Ammon's horn (tissue), 1 donor: ENCODE measurements at places on chromosomes 5 and 9.
A peak's percentile ranks its signal among the peaks of the same experiment; 100 is the strongest.

- no peak for DNase-seq
Observed at GRCh38 chr9:18335825-18336224, 138.1 kb upstream of the ADAMTSL1 start.

DNA sequence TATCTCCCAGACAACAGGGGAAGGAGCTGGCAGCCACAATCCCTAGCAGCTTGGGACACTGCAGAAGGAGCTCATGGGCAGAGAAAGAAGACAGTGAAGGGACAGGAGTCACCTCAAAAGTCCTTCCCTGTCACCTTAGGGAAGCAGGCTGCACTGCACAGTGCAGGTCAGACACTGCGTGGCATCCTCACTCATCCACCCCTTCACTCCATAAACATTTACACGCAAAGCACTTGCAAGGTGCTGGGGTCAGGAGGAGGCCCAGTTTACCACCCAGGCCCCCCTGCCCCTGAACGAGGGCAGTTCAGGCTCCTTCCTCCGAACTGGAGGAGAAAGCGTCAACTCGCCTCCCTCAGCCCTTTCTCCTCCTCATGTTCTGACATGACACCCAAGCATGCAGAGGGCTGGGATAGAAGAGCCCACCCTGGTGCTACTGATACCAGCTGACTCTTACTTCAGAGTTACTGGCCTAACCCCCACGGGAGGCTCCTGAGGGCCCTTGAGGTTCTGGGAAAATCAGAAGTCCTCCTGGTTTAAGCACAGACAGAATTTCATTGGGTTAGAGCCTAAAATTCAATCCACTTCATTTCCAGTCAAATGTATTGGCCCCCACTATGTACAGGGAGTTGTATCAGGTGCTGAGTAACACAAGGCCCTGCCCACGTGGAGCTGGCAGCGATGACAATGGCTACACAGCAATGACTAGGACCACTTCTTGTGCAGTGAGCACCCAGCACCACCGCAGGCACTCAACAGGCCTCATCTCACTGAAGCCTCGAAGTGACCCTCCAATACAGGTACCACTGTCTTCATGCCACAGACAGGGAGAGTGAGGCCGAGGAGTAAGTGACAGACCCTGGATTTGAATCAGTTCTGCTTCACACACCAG lies 70.4 kb downstream of the RAPGEF1 start:
- DNase-seq: no peak

DNA sequence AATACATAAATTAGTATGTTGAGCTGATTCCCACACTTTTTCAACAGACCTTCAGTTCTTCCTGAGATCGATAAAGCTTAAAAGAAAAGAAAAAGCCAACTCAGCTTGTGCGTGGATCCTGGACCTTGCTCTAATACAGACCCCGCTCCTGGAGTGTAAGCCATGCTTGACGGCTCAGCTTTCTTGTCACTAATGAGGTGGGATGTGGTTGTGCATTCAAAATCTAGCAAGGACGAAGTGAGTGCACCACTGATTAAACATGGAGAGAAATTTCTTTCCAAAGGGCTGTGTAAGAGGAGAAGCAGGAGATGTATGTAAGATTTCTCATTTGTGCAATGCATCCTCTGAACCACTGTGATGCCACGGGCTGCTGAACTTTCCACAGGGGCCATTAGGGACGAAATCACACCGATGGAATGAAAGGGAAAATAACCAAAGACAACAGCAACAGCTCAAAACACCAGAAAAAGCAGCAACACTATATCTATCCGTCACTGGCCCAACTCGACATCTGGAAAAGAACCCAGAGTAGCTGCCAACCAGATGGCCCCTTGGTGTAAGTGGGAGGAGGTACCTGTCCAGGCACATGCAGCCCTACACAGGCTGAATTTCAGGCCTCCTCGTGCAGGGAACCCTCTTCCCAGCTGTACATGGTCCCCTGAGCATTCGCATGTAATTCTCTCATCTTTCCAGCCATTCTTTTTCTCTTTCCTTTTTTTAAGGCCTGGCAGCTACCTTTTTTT lies 178.9 kb downstream of the SREK1 start:
- DNase-seq: no peak

DNA sequence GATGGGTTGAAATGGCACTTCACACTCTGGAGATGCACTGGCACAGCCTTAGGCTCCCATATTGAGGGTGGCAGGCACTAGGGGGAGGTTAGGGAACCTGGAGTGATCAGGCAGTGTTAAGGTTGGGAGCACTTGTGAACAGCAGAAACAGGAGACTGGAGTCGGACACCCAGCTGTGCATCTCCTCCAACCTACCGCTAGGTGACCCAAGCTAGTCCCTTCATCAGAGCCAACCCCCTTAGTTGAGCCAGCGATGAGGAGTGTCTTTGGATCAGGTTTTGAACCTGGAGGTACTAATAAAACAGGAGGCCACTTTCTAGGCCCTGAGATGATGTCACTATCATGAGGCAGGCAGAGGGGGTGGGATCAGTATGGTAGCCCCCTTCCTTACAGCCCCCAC lies 1.7 kb downstream of the ACTL7B start:
- DNase-seq: no peak

GRCh38 chr5:14410394-14411201 lies 171.0 kb upstream of the OTULINL start:
- DNase-seq: no peak

DNA sequence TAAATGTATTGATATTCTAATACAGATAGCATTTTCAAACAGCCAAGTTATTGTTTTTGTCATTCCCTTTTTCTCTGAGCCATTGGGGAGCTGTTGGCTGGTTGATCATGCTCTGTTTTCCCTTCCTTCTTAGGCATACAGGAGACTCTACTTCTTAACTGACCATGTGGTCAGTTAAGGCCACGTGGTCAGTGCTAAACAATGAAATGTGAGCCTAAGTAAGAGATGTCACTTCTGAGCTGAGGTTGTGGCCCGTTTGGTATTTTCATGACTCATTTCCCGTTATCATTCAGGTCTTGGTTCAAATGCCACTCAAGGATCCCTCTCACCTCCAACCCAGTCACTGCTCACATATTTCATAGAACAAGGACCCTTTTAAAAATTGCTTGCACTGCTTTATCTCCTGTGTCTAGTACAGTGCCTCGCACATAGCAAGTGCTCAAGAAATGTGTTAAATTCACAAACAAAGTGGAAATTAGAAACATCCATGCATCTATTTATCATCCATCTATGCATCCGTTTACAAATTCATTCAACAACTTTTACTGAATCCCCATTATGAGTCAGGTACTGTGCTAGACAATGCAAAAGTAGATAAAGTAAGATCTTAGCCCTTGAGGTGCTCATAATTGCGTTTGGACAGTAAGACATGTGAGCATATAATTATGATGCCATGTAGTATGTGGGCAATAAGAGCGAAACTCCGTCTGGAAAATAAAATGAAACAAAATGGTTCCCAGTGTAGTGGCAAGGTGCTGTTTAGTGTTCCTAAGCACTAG lies 50.7 kb downstream of the ARRDC3 start:
- DNase-seq: no peak

- no peak for DNase-seq
Observed at GRCh38 chr5:43245724-43246385, 53.8 kb downstream of the NIM1K start.

- no peak for DNase-seq
Observed at GRCh38 chr5:79237740-79238560, 2.0 kb downstream of the JMY start.

GRCh38 chr5:149038336-149039080 lies 24.4 kb downstream of the SH3TC2 start:
- DNase-seq: no peak

GRCh38 chr5:14063691-14064090 lies 79.5 kb upstream of the TRIO start:
- no peak for DNase-seq

GRCh38 chr5:93433422-93433821 lies 147.6 kb downstream of the NR2F1-AS1 start:
- no peak for DNase-seq

- no peak for DNase-seq
Observed at GRCh38 chr5:28009576-28009975, 971.2 kb upstream of the CDH9 start.

DNA sequence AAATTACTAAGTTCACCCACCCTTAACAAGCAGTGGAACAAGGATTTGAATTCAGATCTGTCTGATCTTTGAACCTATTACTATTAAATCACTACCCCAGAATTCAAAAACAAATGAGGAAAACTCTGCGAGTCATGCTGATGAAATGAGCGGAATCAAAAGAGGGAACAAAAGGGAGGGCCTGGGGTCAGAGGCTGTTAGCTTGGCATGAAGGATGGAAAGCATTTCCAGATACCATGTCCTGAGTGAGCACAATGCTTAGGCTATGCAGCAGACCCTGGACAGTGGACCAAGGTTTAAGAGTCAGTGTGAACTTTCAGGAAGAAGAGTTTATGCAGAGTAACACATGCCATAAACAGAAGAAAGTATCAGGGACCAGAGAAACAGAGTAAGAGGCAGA lies 30.5 kb downstream of the GRIA1 start:
- no peak for DNase-seq

- DNase-seq: no peak
Observed at GRCh38 chr9:72557549-72557948, 36.1 kb downstream of the TMC1 start.

DNA sequence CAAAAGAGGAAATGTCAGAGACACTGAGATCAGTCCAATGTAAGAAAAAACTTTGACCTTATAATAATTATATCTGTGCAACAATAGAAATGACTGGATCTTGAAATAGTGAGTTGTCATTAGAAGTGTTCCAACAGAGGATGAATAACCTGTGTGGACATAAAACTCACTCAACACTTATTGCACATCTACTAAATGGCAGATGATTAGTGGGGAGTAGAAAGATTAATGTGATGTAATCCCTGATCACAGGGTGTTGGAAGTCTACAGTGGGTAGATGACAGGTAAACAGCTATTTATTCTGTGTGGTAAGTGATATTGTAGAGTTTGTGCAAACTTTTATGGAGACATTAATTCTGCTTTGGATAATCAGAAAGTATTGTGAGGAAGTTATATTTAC lies 177.3 kb upstream of the HMHB1 start:
- DNase-seq: no peak

GRCh38 chr9:83981126-83981871 lies 694 bp downstream of the RMI1 start:
- peak; percentile 28 for DNase-seq

- no peak for DNase-seq
Observed at GRCh38 chr9:115084157-115084556, 33.8 kb downstream of the TNC start.

- no peak for DNase-seq
Observed at GRCh38 chr5:87539839-87540238, 127.1 kb upstream of the CCNH start.

DNA sequence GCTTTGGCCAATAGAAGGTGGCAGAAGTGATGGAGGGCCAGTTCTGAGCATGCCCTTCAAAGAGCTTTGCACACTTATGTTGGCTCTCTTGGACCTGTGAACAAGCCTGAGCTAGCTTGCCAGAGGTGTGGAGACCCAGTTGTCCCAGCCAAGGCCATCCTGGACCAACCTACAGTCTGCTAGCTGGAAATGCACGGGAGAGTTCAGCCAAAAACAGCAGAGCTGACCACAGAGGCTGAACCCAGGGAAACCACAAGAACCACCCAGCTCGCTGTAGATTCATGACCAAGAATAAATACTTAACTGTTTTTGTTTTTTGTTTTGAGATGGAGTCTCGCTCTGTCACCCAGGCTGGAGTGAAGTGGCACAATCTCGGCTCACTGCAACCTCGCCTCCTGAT lies 65.4 kb upstream of the HAND1 start:
- DNase-seq: no peak

DNA sequence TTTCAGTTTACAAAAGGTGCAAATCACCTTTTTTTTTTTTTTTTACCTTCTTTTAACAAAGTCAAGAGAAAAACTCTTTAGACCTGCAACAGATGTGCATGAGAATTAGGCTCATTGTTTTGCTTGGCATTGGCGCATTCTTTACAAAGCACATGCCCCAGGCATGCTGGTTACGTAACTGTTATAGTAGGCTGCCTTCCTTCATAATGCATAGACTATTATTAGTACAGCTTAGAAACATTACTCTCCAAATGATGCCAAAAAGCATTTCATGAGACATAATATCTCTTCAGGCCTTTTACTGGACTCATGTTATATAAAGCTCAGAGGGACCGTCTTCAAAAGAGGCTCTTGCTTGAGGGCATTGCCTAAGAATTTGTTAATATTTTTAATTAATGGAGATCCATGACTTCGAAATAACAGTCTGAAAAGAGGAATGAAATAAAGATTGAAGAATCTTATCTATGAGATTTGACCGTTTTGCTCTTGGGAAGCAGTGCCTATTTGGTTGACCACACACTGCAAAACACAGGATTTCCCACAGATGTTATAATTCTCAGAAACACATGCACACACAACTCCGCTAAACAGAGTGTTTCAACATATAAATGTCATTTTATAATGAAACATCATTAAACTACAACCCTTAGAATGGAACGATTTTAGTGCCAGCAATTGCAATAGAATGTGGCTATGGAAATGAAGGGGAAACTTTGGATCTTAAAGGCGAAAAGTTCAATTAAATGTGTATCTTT lies 478.7 kb downstream of the PRR16 start:
- no peak for DNase-seq

- peak; percentile 89 for DNase-seq
Observed at GRCh38 chr5:17217493-17218352, at the start of gene BASP1. Gene BASP1 (plus strand): TSS chr5:17217631. CDS start chr5:17275217, 57,586 bp downstream.

- no peak for DNase-seq
Observed at GRCh38 chr9:100058699-100059579, 39.9 kb downstream of the ERP44 start.

DNA sequence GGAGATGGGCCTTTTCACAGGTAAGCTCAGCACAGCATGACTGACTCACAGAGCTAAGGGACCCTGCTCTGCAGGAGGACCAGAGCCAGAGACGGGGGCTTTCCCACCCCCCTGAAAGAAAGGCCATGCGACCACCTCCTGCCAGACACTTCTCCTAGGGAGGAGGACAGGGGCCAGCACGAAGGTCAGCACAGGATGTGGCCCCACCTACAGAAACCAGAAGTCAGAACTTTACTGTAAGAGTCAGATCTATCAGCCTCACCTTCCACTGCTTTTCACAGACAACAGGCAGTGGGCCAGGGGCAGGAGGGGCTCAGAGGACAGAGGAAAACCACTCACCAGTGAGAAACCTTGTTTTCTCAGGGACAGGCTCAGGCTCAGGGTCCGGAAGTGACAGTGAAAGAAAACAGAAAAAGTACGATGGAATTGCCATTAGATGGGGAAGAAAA lies 37.9 kb downstream of the CCNJL start:
- no peak for DNase-seq

- DNase-seq: no peak
Observed at GRCh38 chr9:21853414-21853813, 51.0 kb downstream of the MTAP start.

- no peak for DNase-seq
Observed at GRCh38 chr5:177176175-177176711, 42.7 kb downstream of the NSD1 start.

GRCh38 chr5:132300577-132301343 lies 6.6 kb downstream of the SLC22A4 start:
- no peak for DNase-seq

- DNase-seq: no peak
Observed at GRCh38 chr9:133513214-133514100, 11.3 kb downstream of the MYMK start.

- DNase-seq: no peak
Observed at GRCh38 chr9:134669399-134669955, 27.9 kb downstream of the COL5A1 start.
